LNCaP clone FGC (cell line): ENCODE measurements at places on chromosomes 16 and 17.

DNA sequence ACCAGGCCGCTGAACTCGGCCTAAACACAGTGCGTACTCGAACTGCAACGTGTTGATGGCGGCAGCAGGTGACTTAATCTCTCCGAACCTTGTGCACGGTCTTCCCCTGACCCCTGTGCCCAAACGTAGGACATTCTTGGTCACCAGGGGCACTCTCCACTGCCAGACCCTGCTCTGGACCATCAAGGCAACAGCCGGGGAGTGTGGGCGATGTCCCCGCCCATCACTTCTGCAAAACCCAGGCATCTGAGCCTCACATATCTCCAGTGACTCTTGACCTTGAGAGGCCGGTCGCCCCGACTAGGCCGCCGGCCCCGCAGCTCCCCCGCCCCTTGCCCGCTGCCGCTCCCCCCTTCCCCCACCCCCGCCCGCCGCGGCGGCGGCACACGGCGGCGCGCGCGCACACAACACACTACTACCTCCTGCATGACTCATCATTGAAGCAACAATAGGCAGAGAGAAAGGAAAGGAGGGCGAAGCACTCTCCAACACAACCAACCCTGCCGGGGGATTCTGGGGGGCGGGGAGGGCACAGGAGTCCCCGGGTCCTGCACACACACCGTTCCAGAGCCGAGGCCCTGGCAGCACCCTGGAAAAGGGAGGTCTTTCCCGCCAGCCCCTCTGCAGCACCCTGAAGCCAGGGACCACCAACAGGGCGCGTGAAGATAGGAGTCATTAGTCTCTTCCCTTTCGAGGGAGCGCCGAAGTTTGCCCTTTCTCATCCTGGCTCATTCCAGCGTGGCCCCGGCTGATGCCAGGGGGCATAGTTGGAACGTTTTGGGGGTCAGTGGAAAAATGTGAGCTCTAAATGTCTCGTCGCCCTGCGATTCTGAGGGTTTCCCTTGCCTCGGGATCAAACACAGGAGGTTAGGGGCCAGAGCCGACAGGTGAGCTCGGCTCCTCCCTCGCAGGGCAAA, 1.9 kb downstream of the MNT start:
- no peak for DNase-seq

- DNase-seq = no peak
Observed at GRCh38 chr17:28090551-28090950, 48.1 kb downstream of the NLK start.

DNA sequence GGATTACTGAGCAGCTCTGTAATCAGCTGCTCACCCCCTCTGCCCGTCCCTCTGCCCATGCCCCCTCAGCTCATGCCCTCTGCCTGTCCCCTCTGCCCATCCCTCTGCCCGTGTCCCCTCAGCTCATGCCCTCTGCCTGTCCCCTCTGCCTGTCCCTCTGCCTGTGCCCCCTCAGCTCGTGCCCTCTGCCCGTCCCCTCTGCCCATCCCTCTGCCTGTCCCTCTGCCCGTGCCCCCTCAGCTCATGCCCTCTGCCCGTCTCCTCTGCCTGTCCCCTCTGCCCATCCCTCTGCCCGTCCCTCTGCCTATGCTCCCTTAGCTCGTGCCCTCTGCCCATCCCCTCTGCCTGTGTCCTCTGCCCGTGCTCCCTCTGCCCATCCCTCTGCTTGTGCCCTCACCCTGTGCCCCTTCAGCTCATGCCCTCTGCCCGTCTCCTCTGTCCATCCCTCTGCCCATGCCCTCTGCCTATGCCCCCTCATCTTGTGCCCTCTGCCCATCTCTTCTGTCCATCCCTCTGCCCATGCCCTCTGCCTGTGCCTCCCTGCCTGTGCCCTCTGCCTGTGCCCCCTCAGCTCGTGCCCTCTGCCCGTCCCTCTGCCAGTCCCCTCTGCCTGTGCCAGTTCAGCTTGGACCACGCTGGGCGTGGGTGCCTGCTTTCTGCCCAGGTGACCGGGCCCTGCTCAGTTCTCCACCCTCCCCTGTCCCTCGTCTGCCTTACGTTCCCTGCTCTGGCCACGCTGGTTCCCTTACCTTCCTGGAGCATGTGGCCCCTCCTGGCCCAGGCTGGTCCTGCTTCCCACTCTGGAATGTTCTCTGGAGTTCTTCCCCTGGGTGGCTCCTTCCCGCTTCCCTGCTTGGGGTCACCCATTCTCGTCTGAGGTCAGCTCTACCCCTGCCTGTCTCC, 97.6 kb downstream of the NPIPB11 start:
- DNase-seq = no peak

DNA sequence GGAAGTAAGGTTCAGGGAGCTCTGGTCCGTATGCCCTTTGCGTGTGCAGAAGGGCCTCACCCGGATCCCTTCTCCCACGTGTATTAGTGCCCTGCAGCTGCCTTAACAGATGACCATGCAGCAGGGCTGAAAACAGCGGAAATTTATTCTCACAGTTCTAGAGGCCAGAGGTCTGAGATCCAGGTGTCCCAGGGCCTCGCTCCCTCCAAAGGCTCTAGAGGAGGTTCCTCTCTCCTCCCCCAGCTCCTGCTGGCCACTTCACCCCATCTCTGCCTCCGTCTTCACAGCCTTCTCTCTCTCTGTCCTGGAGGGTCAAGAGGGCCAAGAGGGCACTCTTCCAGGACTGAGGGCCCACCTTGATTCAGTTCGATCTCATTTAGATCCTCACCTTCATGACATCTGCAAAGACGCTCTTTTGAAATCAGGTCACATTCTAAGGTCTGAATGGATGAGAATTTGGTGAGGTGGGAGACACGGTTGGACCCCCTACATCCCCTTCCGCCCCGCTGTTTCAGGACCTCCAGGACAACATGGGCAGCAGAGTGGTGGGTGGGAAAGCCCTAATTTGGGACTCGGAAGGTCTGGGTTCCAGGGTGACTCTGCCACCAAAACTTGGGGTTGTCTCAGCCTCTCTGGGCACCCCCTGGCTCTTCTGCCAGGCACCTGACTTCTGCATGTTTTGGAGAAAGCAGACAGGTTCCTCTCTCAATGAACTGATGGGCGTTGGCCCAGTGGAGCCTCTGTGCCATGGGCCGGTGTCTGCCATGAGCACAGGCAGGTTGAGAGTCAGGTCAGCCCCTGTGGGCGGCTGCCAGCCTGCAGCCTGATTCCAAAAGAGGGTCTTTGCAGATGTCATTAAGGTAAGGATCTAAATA, 361.2 kb downstream of the SEC14L1 start:
- no peak for DNase-seq

GRCh38 chr16:399340-400019, 2.2 kb upstream of the DECR2 start:
- DNase-seq = no peak

DNA sequence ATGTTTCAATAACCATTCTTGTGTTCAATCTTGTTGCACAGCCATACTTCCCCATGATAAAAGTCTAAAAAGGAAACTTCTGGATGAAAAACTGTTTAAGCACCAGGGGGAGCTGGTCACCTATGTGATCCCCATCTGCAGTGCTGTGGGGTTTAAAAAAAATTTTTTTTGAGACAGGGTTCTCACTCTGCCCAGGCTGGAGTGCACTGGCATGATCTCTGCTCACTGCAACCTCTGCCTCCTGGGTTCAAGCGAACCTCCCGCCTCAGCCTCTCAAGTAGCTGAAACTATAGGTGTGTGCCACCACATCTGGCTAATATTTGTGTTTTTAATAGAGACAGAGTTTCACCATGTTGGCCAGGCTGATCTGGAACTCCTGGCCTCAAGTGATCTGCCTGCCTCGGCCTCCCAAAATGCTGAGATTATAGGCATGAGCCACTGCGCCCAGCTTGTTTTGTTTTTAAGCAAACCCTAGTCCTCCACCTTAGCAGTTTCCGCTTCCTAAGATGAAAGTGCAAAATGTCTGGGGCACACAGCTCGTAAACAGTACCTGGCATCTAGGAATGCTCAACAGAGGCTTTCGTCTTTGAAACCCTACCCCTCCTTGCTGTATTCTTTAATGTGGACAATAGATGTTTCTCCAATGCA, 25.4 kb downstream of the DNAJA2 start:
- DNase-seq = peak; percentile 26

- DNase-seq = peak; percentile 45
Observed at GRCh38 chr17:78409191-78409928, 30.9 kb downstream of the PGS1 start.

- no peak for DNase-seq
Observed at GRCh38 chr17:74882517-74883240, 9.9 kb upstream of the FDXR start.

- no peak for DNase-seq
Observed at GRCh38 chr16:87685766-87686165, 80.0 kb downstream of the KLHDC4 start.

DNA sequence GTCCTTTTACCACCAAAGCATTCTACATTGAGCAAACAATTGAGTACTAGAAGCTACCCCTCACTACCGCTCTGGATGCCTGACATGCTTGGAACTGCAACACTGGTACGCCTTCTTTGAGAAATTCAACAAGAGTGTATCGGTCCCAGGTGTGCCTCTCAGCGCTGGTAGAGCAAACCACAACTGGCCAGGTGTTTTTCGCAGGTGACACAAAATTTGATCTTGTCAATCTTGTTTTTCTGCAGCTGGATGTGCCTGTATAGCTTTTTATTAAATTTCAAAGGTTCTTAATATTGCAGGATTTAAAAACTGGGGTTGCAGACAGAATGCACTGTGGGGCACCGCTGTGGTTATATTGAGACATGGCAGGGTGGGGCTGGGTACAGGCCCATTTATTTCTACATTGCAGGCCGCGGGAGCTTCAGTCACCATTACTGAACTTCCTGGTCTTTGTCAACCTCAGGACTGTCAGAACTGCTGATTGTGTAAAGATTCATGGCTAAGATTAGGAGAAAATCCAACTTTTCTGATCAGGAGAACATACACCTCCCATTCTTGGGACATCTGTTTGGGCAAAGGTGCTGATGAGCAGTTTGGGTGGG, 4.5 kb upstream of the SNX20 start:
- DNase-seq = no peak

DNA sequence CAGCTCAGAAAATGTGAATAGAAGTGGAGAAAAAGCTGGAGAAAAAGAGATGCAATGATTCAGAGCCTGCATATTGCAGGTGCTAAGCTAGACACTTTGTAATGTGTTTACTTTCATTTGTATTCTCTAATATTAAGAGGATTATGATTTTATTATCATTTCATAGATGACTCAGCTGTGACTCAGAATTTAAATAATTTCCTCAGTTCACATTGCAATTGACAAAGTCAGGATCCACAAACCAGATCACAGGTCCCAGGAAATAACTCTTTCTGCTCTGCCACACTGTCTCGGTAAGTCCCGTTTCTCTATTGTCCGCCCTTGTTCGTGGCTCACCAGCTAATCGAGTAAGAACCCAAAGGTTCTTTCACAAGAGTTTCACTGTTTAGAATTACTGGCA, 235.4 kb upstream of the MON1B start:
- no peak for DNase-seq

DNA sequence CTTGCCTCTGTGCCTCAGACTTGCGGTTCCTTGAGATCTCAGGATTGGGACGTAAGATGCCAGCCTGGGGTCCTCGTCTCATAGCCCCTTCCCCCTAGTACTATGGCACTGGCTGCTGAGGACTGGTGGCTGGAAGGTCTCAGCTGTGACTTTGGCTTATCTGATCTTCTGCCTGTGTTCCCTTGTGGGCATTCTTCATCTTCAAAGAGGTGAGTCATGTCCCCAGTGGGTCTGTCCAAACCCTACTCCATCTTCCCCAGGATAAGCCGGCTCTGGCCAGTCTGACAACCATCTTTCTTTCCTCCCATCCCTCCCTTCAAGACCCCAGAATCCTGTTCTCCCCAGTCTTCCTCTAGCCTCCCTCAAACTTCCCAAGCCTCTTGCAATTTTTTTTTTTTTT, 3.6 kb downstream of the CD19 start:
- no peak for DNase-seq

GRCh38 chr17:19719355-19720209, 3.2 kb upstream of the SLC47A2 start:
- DNase-seq = no peak
